ENCODE measurements at places on chromosomes 4 and X.
A peak's percentile ranks its signal among the peaks of the same experiment; 100 is the strongest.

- DNase-seq, result peak; percentile 74
These were observed 54.5 kb downstream of the RS1 start for GRCh38 chrX:18617407-18617750.

DNA sequence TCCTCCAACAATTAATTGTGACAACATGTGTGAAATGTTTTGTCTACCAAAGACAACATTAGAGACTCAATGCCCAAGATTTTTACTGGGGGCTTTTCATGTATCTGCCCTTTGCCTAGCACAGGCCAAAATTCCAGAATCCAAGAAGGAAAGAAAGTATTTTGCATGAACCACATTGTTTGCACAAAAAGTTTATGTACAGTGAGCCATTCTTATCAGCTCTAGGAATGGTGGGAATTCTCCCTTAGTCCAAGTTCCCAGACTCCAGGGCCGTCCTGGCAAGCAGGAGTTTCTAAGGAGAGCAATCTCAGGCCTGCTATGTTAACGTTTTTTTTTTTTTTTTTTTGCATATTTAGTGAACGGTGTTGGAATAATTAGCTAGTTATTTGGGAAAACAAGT lies 21.6 kb downstream of the GPRASP1 start:
- DNase-seq, result no peak

DNA sequence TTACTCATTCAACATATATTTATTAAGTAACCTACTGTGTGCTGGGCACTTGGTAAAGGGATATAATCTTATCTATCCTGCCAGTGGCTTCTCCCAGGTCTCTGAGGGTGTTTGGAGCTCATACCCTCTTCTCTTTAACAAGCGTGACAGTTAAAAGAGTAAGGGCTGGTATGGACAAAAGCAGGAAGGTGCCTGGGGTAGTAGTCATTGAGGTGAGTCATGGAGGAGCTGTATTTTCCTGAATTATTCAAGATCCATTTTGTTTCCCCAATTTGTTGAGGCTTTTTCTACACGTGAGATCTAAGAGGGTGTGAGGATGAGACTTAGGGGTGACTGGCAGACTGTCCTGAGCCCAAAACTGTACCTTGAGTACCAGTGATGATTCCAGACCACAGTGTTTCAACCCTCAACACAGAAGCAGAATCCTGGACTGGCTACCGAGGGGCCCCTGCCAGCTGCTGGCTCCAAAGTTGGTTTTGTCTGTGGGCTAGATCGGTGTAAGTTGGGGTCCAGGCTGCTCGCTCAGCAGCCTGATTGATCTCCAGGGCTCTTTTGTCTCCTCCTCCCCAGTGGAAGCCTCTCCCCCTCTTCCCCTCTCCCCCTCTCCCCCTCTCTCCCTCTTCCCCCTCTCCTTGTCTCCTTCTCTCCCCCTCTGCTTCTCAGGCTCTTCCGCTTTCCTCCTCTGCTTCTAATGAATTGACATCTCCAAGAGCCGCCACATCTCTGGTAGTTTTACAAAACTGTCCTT lies at the start of gene DRP2:
Gene DRP2, plus strand, starts transcription at position 671 of the 748 bp plus-strand sequence. CDS start 11,862 bp downstream, outside the sequence.
- DNase-seq, result no peak

GRCh38 chr4:70915874-70916559 lies 13.8 kb downstream of the MOB1B start:
- DNase-seq, result no peak

DNA sequence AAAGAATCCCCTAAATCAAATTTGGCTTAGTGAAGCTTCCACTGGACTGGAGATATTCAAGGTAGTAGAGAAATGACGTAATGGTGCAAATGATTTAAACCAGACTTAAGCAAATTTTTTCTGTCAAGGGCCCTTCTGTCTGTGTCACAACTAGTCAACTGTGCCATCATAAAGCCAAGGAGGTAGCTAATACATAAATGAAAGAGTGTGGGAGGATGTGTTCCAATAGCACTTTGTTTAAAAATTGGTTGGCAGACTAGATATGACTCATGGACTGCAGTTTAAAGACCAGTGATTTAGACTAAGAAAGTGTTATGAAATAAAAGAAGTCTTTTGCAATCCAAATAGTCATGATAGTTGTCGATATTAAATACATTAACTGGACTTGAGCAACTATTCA lies 24.3 kb upstream of the TEX13C start:
- DNase-seq, result no peak

GRCh38 chr4:144948009-144948408 lies 150.0 kb downstream of the ANAPC10 start:
- no peak for DNase-seq

DNA sequence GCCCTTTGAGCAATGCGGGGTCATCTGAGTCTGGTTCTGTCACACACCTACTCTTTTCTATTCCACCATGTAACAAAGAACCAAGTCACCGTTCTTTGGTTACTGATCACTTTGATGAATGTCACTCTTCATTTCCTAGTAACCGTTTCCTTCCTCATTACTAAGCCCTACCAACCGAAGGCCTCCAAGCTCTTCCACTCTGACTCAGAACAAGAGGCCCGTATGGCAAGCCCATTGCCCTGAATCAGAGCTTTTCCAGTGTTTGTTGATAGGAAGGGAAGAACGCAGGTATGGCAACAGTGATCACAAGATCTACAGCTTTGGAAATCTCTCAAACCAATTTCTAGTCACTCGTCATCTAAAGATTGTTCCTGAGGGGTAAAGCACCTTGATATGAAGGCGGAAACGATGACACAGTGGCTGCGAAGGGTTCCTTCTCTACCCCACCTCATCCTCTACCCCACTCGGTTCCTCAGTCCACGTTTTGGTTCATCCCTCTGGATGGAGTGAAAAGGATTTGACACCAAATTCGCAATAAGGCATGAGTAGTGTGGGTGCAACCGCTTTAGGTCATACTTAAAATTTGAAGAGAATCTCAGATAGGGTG lies 28.0 kb upstream of the CD40LG start:
- no peak for DNase-seq

GRCh38 chrX:1380672-1381233 lies 11.2 kb downstream of the SLC25A6 start:
- DNase-seq, result no peak

GRCh38 chr4:94649381-94650133 lies 108.2 kb upstream of the BMPR1B start:
- DNase-seq, result no peak

- DNase-seq, result no peak
These were observed 26.9 kb downstream of the PAPSS1 start for GRCh38 chr4:107693132-107693531.

DNA sequence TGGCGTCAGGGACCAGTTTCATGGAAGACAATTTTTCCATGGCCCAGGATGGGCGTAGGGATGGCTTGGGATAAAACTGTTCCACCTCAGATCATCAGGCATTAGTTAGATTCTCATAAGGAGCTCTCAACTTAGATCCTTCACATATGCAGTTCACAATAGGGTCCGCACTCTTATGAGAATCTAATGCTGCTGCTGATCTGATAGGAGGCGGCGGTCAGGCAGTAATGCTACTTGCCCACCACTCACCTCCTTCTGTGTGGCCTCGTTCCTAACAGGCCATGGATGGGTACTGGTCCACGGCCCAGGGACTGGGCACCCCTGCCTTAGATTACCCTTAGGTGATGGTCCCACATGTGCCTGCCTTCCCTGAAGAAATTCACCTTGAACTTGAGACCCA lies 28.8 kb upstream of the ENPP6 start:
- DNase-seq, result no peak

Data from kidney epithelial cell (primary cell).